NCI-H2029 (cell line): ENCODE measurements at places on chromosomes 12 and 14.

DNA sequence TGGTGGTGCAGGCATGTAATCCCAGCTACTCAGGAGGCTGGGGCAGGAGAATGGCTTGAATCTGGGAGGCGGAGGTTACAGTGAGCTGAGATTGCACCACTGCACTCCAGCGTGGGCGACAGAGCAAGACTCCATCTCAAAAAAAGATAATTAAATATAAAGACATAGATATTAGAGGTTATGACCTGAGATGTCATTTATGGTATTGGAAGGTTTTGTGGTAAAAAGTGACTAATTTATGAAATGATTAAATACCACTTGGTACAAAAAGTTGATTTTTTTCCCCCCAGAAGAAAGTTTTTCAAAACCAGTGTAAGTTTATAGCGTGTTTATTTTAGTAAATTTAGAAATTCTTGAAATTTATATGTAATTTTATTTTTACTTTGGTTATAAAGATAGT is 4.3 kb downstream of the AEBP2 start:
- no peak for DNase-seq

- peak; percentile 39 for DNase-seq
Observed at GRCh38 chr12:31226639-31227038, 99.3 kb downstream of the SINHCAF start.

DNA sequence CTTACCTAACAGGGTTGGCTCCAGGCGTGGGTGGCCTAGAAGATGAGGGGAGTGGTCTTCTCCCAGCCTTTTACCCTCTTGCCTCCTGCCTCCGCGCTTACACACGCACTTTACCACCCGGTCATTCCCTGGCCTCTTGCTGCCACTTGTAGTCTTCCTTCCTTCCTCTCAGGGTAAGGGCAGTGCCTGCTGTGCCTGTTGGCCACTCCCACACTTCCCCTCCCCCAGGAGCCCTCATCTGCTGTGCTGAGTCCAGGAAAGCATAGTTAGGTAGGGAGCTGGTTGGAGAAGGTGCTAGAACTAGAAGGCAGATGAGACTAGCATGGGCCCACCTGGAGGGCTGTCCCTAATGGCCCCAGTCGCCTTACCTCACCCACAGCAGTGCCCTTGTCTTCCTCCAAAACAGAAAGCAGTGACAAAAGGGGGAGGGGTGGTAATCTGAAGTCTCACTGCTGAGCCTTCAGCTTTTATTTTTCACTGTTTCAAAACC is 54.3 kb upstream of the SRSF5 start:
- DNase-seq = peak; percentile 46

DNA sequence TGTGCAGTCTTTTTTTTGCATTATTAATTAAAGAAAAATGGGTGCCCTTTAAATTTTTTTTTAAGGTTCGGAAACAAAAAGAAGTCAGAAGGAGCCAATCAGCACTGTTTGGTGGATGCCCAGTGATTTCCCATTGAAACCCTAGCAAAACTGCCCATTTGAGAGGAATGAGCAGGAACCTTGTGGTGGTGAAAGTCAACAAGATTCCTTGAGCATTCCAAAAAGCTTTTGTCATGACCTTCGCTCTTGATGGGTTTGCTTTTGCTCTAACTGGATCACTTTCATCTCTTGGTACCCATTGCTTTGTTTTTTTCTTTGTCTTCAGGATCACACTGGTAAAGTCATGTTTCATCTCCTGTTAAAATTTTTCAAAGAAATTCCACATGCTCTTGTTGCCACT is 54.1 kb downstream of the ADIPOR2 start:
- no peak for DNase-seq

DNA sequence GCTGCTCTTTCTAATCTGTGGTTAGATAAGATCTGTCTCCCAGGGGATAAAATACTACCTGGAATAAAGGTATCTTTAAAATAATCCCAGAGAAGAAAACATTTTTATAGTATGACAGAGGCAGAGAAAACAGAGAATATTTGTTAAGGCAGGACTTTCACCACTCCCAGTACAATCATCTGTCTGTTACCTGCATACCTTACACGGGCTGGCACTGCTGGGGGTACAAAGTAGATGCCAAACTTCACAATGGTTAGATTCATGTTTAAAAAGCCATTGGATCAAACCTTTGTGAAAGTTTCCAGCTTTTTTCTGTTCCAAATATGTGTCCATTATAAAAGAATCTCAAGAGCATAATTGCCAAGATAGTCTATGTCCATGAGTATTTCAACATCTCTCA is 273.6 kb upstream of the BTG1 start:
- no peak for DNase-seq

- DNase-seq = no peak
Observed at GRCh38 chr12:106301241-106301610, 1.3 kb upstream of the TCP11L2 start.

DNA sequence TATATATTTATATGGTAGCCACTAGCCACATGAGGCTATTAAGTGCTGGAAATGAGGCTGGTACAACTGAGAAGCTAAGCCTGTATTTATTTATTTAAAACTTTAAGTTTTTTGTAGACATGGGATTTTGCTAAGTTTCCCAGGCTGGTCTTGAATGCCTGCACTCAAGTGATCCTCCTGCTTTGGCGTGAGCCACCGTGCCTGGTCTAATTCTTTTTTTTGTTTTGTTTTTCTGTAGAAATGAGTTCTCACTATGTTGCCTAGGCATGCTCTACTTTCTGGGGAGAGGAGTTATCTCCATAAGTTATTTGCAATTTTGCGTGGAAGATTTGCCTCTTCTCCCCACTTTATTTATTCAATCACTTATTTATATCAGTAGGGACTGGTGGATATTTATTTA is 4.8 kb upstream of the SNRNP35 start:
- no peak for DNase-seq

DNA sequence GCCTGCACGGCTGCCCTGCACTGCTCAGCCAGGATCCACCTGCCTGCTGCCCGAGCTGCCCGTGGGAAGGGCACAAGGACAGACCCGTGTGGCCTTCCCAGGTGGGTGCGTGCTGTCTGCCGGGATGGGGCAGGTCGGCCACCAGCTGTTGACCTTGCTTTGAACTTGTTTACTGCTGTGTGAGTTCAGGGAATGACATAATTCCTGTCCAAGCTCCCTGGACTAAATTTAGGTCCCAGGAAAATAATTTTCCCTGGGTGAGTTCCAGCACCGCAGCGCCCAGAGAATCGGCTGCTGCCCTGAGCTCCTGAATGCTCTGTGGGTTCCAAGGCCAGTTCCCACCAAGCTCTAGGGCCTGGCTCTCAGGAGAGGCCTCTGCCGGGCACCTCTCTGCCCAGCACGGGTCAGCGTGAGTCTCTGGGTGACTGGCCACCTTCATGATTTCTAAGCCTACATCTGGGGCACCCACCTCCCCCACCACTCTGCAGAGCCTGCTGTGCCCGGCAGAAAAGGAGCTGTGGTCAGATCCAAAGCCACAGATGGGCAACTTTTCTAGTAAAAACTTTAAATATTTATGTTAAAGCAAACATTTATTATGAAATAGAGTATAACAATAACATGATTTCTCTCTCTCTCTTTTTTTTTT is 27.2 kb upstream of the MLXIP start:
- DNase-seq = no peak

- DNase-seq = no peak
Observed at GRCh38 chr14:81062816-81063215, 107.4 kb downstream of the TSHR start.

DNA sequence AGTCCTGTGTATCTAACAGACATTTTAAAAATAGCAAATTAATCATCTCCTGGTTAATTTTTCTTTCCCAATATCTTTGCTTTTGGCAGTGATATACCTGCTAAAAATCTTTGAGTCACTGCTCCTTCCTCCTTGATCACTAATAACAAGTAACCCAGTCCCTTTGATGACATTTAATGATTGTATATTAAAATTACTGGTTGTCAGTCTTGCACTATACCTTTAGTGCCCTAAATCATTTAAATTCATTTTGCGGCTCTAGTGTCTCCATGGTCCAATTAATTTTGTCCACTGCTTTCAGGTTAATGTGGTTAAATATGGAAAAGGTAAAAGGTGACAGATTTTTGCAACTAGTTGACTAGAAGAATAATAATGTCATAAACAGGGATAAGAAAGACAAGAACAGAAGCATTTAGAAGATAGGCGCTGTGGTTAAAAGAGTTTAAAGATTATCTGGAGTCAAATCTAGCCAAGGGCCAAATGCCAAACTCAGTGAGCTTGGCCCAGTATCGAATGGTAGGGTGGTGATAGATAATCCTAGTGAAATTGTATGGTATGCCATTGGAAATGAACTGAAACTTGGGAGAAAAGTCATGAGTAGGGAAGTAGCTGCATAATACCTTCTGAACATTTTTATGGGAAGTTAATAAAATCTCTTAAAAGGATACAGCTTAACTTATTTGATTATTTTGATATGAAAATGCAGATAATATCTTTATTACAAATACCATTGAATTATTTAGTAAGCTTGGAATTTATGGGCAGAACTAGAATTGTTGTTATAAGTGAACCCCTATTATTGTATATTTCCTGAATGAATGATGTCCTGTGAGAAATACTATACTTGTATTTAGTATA is 115.0 kb downstream of the PCNX1 start:
- DNase-seq = no peak

DNA sequence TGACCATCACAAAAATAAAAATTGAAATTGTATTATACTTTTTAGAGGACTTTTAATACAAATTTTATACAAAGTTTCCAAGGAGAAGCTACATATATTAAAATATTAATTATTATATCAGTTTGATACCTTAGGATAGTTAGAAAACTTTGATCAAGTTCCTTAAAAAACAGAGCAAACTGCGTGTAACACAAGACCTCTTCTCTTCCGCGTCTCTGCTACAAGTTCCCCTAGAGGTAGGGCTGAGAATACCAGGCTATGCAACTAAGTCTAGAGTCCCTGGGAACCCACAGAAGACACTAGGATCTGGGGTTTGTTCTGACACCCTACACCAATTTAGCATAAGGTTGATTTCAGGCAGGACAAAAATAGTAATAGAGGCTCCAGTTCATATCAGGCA is 319.0 kb downstream of the FOXG1 start:
- no peak for DNase-seq

DNA sequence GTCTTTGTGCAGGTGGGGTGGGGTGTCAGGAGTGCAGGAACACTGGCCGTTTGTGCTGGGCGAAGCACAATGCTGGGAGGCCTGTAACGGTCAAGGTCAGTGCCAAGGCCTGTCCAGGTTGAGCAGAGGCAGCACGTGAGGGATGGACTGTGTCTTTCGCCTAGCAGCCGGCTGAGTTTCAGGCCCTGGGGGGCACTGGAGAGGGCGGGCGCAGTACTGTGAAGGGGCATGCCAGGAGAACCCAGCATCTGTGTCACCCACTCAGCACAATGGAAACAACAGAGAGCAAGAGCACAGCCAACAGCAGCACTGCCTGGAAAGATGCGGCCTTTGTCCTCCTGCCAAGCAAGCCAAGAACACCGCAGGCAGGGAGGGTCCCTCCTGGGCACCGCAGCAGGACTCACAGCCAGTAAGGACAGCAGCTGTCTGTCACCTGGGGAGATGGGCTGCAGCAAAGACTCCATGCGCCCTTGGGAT is 25.2 kb downstream of the SLC25A47 start:
- no peak for DNase-seq

DNA sequence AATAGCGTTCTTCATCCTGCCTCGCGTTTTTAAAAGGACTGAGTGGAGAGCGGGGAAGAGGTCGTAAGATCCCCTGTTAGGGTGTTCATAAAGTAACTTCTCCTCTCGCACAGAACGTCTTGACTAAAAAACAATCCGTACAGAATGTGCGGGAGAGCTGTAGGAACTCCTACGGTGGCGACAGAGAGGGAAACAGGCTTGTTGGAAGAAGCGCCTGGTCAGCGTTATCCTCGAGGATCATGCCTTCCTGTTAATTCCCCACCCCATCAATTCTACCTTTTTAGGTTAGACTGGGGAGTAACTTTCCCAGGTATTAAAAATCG is 399 bp upstream of the WASHC4 start:
- no peak for DNase-seq

DNA sequence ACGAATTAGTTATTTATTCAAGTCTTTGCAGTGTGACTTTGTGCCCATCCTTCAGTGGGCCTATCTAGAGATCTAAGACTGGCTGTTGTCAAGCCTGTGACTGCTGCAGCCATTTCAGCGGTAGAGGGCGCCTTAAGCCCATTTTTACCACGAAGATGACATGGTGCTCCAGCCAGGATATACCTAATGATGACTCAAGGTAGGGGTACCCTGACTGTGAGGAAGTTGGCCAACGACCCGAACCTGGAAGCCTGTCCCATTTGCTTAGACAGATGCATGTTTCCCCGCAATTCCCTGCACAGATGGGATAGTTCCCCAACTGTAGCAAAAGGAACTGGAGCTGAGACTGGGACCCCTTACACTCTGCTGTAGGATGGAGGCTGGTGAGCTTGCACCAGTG is 41.3 kb downstream of the RAB3IP start:
- no peak for DNase-seq

DNA sequence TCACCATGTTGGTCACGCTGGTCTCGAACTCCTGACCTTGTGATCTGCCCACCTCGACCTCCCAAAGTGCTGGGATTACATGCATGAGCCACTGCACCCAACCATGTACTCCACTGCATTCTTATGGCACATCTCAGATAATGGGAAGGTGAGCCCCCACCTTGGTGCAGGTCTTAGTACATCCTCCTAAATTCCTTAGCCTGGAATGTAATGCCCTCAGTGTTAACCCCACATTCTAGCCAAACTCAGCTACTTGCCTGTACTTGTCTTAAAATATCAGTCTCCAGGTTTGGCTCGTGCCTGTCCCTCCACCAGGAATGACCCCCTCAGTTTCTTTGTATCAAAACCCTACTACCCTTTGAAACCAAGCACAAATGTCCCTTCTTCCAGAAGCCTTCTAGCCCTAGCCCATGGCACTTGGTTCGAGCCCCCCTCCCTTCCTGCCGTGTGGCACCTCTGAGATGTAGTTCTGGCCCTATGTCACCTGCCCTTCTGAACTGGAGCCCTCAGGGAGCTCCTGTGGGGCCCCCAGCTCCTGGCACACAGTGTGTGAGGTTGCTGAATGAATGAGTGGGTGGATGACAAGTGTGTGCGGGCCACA is 8.4 kb downstream of the KCNH3 start:
- DNase-seq = no peak

GRCh38 chr12:54227376-54227775 is 38.6 kb upstream of the SMUG1 start:
- no peak for DNase-seq

GRCh38 chr14:30620178-30620577 is 1.9 kb upstream of the SCFD1 start:
- DNase-seq = no peak

GRCh38 chr14:40576880-40577478 is 1029.7 kb upstream of the LRFN5 start:
- DNase-seq = no peak
